ENCODE measurements at places on chromosomes 6 and 20.
A peak's percentile ranks its signal among the peaks of the same experiment; 100 is the strongest.

- DNase-seq = no peak
These were observed 54.8 kb downstream of the NFATC2 start for GRCh38 chr20:51487565-51488268.

DNA sequence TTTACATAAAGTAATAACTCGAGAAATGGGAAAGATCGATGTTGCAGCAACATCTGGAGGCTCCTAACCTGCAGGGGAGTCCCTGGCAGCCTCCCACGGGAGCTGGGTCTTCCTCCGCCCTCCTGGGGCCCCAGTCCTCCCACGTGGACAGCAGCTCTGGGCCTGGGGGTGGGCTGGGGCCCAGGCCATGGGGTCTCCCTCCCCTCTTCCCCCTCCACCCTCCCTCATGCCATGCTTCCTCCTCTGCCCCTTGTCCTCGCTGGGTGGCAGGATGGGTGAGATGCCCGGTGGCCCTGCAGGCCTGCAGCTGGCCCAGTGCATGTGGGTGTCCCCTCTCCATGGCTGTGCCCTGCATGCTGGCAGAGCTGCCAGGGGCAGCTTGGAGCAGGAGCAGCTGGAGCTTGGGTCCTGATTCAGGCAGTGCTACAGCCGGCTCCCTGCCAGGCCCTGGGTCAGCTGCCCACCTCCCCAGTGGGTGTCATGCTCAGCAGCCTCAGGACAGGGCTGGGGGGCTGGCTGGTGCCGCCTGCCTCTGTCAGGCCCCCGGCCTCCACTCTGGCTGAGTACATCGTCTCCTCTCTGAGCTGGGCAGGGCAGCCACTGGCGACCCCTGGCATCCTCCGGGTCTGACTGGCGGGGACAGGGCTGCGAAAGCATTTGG is 48.9 kb upstream of the BHLHE23 start:
- no peak for DNase-seq

GRCh38 chr20:25046736-25047666 is 10.9 kb downstream of the ACSS1 start:
- DNase-seq = no peak

- no peak for DNase-seq
These were observed 211.9 kb upstream of the RNF24 start for GRCh38 chr20:4227085-4227821.

DNA sequence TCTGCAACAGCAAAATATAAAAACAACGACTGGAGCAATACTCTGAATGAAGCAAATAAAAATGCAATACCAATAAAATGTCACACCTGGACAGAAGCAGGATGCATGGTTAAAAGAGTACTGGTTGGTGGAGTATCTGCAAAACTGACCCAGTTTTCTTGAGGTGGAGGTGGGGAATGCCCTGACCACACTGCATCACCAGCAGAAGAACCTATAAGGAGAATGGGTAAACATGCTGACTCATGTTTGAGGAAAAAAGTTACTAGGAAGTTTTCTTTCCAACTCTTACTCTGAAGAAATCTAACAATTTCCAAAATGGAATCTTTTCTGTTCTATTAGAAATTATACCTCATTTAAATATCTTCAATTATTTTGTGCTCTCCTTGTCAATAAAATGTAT is 43.6 kb downstream of the REPS1 start:
- no peak for DNase-seq

- DNase-seq = no peak
These were observed 175.1 kb upstream of the FOXQ1 start for GRCh38 chr6:1136827-1137226.

DNA sequence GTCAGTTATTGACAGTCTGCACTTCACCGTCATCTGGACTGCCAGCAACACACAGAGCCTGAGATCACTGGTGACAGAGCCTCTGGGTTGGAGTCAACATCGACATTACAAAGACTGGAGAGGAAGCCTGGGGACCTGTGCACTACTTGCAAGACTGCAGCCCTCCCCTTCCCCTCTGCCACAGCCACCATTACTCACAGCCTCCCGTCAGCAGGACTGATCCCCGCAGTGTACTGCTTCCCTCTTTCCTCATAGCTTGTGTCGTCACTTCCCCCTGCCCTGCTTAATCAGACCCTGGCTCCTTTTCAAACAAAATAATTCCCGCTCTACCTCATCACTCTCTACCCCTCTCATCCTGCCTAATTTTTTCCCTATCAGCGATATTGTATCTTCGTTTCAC is 235.5 kb upstream of the KCNQ5 start:
- DNase-seq = no peak

GRCh38 chr6:107633680-107634323 is 143.9 kb downstream of the SOBP start:
- DNase-seq = no peak

DNA sequence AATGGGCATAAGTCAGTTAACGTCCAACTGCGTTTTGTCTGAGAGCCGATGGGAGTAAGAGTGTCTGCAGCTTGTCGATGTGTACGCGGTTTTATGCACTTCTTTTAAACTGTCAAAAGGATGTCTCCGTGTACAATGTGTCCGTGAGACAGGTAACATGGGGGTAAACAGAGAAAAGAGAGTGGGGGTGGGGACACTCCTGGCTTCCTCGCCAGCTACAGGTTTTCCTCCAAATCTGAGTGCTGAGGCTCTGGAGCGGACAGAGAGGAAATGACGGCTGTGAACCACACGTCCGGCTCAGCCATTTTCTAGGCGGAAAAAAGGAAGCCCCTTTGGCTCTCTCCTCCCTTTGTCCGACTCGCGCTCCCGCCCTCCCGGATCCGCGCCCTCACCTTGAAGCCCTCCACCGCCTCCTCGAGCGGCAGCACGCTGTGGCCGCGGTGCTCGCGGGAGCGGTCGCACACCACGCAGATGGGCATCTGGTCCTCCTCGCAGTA is 916 bp downstream of the TRIM27 start:
- DNase-seq = peak; percentile 24

GRCh38 chr6:82195619-82196018 is 51.9 kb downstream of the IBTK start:
- no peak for DNase-seq

All from stimulated activated CD8-positive, alpha-beta memory T cell treated with anti-CD3 and anti-CD28 coated beads, Interleukin-4, amount 100 ng/mL, for 1 hour (primary cell).